Left ventricle myocardium superior (tissue), 1 donor: ENCODE measurements at places on chromosomes 4 and X. TPM values are rescaled to one million over a fixed set of nuclear protein-coding genes. Genes with fewer than 3 reads are reported as not detected.

- no peak for DNase-seq
Measured at GRCh38 chrX:130165181-130165702, 399 bp downstream of the AIFM1 start.

DNA sequence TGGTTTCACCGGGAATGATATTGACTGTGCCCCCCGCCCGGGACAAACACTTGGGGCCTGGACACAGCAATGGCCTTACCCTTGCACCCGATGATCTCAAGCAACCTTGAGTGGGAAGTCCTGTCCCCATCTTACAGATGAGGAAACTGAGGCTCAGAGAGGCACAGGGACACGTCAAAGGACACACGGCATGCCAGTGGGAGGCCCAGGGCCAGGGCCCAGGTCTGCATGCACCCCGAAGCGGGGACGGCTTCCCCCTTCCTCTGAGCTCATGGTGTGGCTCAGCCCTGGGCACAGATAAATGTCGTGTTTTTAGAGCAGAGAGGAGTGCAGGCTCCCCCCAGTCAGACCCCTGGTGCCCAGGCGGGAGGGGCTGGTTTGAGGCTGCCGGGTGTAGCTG, 33.9 kb upstream of the HTRA3 start:
- DNase-seq: no peak

EXOSC9 gene
- total RNA-seq: 9.4 TPM

- DNase-seq: no peak
Measured at GRCh38 chr4:137627739-137628460, 95.6 kb upstream of the PCDH18 start.

MAGEB17 gene
- not detected for total RNA-seq

MTMR1 gene
- total RNA-seq: 20.7 TPM

GRCh38 chr4:161336016-161336530, 827.7 kb downstream of the FSTL5 start:
- DNase-seq: no peak

RADX gene
- 0.64 TPM for total RNA-seq

FAM47A gene
- total RNA-seq: not detected

- DNase-seq: no peak
Measured at GRCh38 chrX:13014111-13015096, 30.0 kb downstream of the FAM9C start.

- no peak for DNase-seq
Measured at GRCh38 chr4:3525532-3526430, 6.4 kb downstream of the LRPAP1 start.

- DNase-seq: peak; percentile 73
Measured at GRCh38 chr4:673349-674091, 556 bp downstream of the ATP5ME start.

- no peak for DNase-seq
Measured at GRCh38 chrX:24396236-24396930, 35.9 kb downstream of the SUPT20HL1 start.

DNA sequence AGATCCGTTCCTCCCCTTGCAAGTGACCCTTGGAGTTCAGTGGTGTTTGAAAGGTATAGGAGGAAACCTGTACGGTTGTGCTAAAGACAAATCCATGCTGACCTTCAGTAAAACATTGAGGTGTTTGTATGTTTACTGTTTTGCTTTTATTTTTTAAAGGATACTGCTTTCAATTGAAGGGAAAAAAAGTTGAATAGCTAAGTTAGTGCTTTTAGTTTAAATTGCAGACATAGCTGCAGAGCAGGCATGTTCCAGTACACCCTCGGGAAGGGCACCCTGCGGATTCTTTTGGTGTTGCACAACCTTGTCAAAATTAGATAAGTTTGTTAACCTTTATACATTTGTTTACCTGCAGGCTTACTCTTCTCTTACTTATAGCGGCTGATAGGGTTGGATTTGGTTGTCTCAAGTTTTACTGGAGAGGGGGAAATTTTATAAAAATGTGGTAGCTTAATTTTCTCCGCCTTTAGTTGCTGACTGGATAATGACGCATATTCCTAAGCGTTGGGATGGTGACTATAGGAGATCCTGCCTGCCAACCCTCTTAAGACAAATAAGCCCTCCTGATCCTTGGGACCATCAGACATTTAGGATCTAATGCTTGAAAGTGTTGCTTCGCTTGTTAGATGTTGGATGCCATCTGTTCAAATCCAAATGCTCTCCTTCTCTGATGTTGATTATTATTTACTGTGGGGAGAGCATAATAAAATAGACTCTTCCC, 2.0 kb downstream of the RAPGEF2 start:
- DNase-seq: no peak

GRCh38 chrX:39996536-39996935, 101.2 kb downstream of the BCOR start:
- no peak for DNase-seq

DNA sequence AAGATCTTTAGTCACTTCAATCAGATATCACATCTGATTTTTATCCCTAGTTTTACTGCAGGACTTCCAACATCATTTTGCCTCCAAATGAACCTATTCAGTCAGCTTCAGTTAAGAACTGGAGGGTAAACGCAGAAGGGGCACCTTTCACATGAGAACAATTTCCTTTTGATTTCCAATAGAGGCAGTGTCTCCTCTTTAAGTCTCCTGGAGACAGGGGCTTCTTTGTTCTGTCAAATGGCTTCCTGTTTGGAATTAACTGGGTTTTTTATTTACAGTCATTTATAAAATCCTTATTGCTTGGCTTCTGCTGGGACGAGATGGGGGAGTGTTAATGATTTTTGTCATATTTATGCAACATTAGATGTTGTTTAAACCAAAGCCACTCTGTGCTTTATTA, 164.0 kb downstream of the STK32B start:
- DNase-seq: no peak

- DNase-seq: no peak
Measured at GRCh38 chr4:53049528-53049927, 187.4 kb downstream of the RASL11B start.

XAGE1B gene
- not detected for total RNA-seq

DNA sequence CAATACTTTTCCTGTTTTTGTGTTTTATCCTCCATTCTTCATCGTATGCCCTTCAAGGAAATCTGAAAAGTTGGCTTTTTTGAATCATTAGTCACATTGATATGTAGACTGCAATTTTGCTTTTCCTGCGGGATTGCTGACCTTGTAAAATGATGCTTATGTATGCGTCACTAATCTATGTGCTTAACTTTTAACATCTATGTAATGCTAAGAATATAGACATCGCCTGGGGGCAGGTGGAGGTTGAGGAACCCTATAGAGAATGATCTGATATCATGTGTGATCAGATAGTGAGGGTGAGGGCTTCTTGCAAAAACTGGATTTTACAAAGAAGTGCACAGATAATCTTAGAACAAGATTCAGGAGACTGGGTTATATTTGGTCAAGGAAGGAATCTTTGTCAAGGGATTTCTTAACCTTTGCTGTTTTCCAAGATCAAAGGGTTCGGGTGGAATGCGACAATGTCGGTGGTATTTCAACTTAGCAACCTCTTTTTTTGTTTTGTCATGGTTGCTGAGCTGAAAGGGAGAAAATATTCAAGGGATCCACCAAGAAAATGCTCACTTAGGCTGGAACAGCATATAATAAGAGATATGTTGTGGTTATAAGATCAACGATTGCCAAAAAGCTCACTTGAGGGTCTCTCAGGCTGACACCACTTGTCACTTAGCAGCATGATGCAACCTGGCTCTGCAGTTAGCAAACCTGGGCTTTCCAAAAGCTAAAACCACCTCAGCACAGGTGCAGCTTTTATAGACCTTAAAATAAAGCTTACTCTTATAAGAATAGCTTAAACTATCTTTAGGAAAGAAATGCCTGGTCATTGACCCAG, 70.6 kb upstream of the PUDP start:
- no peak for DNase-seq

DNA sequence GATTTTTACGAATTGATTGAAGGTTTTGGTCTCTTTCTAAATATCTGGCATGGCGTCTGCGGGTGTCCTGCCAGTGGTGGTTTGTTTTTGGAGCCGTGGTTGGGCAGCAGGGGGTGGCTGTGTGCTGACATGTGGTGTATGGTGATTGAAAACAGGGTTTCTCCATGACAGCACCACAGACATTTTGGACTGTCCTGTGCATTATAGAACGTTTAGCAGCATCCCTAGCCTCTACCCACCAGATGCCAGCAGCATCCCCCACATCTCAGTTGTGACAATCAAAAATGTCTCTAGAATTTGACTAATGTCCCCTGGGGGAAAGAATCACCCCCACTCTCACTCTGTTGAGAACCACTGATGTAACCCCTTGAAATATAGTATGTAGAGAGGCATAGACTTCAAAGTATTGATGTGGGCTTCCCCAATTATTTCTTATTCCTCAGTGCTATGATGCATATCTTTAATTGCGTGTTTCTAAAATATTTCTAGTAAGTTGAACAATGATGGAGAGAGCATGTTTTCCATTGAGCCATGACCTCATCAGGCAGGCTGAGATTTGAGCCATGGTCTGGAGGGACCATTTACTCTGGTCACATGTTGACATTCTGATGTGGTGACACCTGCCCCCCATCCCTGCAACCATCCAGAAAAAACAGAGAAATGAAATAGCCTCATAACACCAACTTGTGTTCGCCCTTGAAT, 77.4 kb upstream of the MID1 start:
- no peak for DNase-seq

DNA sequence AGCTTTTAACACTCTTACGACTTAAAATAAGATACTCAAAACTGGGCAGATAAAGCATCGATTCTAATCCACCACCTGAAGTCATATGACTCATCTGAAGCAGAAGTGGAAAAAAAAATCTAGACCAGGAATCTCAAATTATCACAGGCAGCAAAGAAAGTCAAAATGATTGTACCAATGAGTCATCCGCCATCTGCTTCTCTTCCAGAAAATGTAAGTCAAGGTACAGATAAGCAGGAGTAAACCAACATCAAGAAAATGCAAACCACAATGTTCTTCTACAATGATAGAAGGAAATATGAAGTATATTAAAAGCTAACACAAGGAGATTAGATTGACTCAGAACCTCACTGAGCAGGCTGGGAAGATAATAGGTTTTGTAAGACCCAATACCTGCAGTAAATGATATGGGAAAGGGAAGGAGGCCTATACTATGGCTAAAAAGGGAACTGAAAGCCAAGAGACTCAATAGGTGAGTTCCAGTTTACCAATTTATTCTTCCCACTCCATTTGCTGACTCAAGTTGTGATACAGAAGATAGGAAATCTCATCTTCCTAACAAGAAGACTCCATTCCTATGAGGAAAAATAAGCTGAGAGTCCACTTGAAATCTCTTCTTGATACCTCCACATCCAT, 88.4 kb upstream of the TET2 start:
- no peak for DNase-seq

DNA sequence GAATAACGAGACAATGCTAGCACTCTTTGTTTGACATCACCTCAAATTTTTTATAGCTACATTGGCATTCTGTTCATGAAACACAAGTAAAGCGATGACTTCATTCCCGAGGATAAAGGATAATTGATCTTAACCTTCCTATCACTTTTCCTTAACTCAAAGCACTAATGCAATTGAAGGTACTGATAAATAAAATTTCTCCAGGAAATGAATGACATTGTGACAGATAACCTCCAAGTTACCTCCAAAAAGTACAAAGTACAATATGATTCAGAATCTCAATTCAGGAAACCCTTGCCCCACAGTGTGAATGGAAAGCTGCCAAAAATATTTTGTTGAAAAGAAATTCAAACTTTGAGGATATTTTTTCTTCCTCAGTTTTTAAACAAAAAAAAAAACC, 1.8 kb downstream of the PRSS12 start:
- no peak for DNase-seq

TLR6 gene
- total RNA-seq: 1.5 TPM

DAPP1 gene
- 0.42 TPM for total RNA-seq

UCP1 gene
- total RNA-seq: not detected

DNA sequence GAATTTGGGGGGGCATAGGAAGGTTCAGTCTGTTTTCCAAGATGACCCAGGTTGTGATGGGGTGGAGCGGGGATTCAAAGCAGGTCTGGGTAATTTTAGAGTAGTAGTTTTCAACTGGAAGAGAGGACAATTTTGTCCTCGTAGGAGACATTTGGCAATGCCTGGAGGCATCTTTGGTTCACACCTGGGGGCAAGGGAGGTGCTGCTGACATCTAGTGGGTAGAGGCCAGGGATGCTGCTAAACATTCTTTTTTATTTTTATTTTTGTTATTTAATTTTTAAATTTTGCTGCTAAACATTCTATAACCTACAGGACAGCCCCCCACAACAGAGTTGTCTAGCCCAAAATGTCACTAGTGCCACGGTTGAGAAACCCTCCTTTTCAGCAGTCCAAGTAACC, 1.9 kb downstream of the RAB9A start:
- no peak for DNase-seq

MGARP gene
- 0.62 TPM for total RNA-seq

HAND2 gene
- total RNA-seq: 180 TPM

- DNase-seq: no peak
Measured at GRCh38 chr4:134024251-134024650, 177.3 kb downstream of the PABPC4L start.

GRCh38 chrX:74449322-74449936, 28.1 kb downstream of the SLC16A2 start:
- DNase-seq: no peak

- no peak for DNase-seq
Measured at GRCh38 chrX:109716431-109717028, 16.5 kb downstream of the ACSL4 start.

ATP8A1 gene
- total RNA-seq: 14.0 TPM

GRCh38 chr4:3436798-3437581, 4.8 kb upstream of the HGFAC start:
- DNase-seq: peak; percentile 31

STARD8 gene
- 10.5 TPM for total RNA-seq

MAGEA3 gene
- not detected for total RNA-seq

TMEM271 gene
- total RNA-seq: not detected

GRCh38 chr4:146661367-146661766, 22.7 kb downstream of the POU4F2 start:
- DNase-seq: no peak

- DNase-seq: peak; percentile 17
Measured at GRCh38 chr4:1327526-1328266, 19.3 kb upstream of the UVSSA start.
